RPMI8226 (cell line): ENCODE measurements at places on chromosomes 12 and 14.

DNA sequence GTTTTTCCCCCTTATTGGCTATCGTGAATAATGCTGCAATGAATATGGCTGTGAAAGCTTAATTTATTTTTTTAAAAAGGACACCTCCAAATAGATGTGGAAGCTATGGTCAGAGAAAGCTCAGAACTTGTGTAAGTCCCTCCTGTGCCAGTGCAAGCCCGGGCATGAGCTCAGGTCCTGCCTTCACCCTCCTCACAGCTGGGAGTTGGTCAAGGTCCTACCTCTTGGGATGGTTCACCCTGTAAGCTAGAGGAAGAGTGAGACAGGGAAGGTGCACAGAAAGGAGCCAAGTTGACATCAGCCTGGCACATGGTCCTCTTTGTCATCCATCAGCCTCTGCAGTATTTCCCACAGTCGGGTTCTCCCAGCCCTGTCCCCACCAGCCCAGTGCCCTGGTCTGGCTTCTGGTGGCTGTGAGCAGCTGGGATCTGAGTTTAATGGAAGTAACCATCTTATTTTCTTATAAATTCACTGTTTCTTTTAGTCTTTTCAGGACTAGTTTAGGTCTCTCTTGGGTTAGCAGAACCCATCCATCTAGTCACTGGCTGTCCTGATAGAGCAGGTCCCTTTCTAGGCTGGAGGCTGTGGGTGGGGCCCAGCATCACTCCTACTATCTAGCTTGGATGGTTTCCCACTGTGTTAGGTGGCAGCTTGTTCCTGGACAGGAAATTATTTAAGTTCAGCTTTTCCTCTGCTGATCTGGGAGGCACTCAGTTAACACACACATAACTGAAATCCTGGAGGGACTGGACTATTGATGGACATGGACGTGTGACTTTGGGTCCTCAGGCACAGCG lies 11.8 kb upstream of the PLEKHG3 start:
- DNase-seq: no peak

- no peak for DNase-seq
These were observed 125.7 kb downstream of the CRADD start for GRCh38 chr12:93802698-93803423.

GRCh38 chr12:19525274-19525673 lies 86.0 kb downstream of the AEBP2 start:
- no peak for DNase-seq

GRCh38 chr12:772056-772697 lies 19.8 kb downstream of the WNK1 start:
- no peak for DNase-seq

- DNase-seq: no peak
These were observed 14.6 kb upstream of the PITPNM2 start for GRCh38 chr12:123165537-123165936.

DNA sequence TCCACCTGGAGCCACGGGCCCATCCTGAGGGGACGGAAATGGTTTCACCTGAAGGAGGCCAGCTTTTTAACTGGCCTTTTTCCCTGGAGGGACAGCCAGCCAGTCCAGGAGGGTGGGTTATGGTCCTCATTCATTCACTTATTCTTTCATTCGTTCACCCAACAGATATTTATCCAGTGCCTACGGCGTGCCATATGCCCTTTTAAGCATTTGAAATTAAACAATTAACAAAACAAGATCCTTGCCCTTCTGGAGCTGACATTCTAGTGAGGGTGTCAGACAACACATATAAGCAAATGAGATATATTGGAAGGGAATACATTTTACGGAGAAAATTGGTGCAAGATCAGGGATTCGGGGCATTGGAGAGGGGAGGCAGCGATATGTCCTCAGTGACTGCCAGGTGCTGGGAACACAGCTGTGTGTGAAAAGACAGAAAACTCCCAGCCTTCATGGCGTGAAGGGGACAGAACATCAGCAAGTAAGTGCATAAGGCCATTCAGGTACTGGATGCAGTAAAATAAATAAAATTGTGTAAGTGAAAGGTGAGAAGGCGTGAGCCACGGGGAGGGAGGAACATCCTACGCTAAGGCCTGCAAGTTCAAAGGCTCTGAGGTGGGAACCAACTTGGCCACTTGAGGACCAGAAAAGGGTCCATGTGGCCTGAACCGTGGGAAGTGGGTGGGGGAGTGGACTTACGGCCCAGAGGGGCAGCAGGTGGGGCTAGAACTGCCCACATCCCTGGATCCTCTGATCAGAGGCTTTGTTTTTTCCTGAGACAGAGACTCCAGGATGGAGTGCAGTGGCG lies 684 bp upstream of the ABCB9 start:
- DNase-seq: no peak

DNA sequence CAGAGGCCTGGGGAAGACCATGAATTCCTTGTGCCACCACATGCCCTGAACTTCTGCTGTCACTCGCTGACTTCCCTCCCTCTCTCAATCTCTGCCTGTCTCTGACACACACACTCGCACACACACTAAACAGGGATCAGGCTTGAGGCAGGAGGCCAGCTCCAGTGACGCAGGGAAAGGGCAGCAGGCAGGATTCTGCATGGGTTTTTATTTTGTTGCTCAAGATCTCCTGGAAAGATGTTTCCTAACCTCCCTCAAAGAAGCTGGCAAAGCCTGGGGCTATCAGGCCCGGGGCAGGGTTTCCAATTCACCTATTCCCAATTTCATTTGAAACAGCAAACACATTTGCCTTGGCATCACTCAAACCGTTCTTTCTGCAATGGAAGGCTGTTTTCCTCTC lies 27.7 kb upstream of the PEX5 start:
- DNase-seq: no peak

GRCh38 chr12:2117541-2117940 lies 64.8 kb downstream of the CACNA1C start:
- DNase-seq: no peak

DNA sequence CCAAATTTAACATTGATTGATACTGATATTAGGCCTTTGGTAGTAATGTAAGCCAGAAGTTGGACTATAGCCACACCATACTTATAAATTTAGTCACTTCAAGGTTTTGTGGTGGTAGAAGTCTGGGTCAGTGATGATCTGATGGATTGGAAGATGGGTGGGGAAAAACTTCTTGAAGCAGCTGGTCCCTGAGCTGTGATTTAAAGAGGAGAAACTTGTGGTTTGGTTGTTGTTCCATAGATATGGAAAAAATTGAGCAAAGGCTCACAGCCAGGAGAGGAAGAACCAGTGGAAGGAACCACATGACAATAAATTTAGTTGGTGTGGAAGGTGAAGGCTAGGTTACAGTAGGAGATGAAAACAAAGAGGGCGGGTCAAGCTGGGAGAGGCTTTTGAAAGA lies 26.1 kb downstream of the PTHLH start:
- DNase-seq: no peak

GRCh38 chr12:131327521-131328488 lies 374.1 kb downstream of the ADGRD1 start:
- peak; percentile 30 for DNase-seq

GRCh38 chr12:6135071-6135470 lies 10.6 kb upstream of the VWF start:
- no peak for DNase-seq

DNA sequence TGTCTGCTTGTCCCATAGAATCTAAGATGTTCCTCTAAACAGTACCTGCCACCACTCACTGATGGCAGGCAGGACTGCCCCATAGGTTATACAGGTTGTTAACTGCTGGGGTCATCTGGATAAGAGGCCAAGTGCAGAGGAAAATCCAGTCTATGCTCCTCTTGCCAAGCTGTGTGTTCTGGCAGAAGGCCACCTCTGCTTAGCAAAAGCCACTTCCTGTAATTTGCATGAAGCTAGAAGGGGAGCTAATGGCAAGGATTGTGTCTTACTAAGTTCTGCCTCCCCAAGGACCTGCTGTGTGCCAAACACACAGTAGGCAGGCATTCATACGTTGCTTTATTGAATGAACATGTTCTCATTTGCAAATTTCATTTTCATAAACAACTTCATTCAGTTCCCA lies 445.4 kb downstream of the BCL11B start:
- no peak for DNase-seq

GRCh38 chr12:79367032-79367589 lies 323.7 kb downstream of the PAWR start:
- DNase-seq: no peak

DNA sequence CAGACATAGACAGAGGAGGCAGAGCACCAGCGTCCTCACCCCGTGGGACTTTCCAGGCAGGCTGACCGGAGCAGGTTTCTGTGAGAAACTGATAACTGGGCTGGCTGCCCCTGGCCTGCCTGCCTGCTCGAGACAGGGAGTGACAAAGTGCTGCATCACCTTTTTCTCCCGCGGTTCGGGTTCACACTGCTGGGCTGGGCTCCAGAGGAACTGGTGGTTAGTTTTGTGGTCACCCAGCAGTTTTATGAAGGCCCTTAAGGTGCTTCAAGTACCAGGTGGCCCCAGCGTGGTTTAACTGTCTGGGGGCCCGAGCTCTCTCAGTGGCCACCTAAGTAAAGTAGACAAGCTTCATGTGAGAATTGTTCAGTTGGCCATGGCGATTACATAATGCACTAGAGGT lies 1073.6 kb downstream of the BCL11B start:
- DNase-seq: peak; percentile 68

GRCh38 chr14:60212503-60213371 lies 36.3 kb upstream of the PPM1A start:
- DNase-seq: no peak

DNA sequence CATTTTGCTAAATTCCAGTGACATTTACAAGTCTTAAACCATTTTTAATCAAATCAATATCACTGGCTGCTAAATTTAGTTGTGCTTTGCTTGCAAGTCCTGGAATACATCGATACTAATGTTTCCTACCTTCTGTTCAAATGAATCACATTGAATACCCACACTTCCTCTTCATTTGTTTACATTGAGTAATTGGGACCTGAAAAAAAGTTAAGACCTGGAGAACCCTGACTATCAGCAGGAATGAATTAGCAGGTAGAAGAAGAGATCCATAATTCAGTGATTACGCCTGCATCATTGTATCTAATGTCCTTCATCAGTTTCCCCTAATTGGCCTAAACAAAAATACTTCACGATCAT lies 369.3 kb downstream of the ETNK1 start:
- no peak for DNase-seq

- no peak for DNase-seq
These were observed 184.4 kb downstream of the ITPR2 start for GRCh38 chr12:26648584-26648983.

- DNase-seq: no peak
These were observed 29.5 kb upstream of the EML1 start for GRCh38 chr14:99763527-99764221.

DNA sequence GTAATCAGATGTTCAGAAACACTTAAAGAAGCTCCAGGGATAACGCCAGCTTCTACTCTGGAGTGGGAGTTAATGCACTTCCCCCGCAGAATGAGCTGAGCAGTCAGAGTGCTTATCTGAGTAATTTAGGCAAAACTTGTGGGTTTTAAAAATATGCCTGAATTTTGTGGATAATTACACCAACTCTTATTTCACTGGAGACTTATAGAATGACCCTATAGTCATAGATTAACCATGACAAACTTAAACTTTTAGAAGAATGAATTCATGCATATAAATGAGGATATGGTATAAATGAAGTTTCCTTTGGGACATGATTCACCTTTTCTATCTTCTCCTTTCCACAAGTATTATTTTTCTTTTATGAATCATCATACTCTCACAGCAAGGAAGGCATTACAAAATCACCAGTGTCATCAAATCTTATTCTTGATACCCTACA lies 241.1 kb upstream of the FBXO33 start:
- DNase-seq: no peak

DNA sequence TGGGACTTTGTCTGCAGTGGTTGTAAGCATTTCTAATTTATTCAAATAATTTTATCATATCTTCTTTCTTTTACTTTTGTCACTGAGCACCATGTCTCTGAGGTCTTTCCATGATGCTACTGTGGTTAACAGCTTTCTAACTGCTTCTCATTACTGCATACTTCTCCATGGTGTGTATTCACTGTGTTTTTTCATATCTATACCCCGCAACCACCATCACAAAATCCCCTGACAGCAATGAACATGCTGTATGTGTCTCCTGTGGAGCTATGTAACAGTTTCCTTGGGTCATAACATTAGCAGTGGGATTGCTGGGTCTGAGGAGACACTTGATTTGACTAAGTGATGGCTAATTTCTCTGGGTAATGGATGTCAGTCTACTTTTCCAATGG lies 29.2 kb upstream of the CHST11 start:
- no peak for DNase-seq

GRCh38 chr12:132354982-132355680 lies 25.7 kb upstream of the GALNT9 start:
- no peak for DNase-seq
